GM13976 (cell line): ENCODE measurements at places on chromosomes 16 and 17.

DNA sequence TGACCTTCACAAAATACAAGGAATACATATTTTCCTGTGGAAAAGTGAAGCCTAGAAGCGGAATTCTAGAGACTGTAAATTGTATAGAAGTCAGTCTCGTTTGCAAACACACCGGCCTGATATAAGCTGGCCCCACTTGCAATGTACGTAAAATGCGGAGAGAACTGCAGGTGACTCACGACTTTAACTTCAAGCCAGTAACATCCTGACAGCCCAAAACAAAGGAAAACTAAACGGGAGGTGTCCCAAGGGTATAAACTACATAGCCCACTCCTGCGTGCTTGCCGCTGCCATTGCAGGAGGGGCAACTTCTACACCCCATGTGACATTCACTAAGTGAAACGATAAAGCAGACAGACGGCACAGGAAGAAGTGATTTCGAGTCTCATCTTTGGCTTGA, 101.6 kb downstream of the CYTH1 start:
- no peak for DNase-seq

DNA sequence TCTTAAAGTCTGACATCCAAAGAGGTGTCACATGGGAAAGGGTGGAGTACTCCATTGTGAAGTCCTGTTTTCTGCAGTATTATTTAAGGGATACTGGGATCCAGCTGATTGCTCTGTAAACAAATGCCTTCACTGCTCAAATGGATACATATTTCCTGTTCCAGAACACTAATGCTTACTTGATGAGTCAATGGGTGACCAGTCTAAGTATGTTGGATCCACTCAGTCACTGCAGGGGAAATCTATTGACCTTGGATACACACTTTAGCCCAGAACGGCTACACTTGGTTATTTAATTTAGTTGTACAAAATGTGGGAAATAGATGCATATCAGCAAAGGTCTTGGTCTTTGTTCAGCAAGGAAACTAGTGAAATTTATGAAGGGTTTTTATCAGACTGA, 261.4 kb downstream of the MAP2K4 start:
- no peak for DNase-seq

DNA sequence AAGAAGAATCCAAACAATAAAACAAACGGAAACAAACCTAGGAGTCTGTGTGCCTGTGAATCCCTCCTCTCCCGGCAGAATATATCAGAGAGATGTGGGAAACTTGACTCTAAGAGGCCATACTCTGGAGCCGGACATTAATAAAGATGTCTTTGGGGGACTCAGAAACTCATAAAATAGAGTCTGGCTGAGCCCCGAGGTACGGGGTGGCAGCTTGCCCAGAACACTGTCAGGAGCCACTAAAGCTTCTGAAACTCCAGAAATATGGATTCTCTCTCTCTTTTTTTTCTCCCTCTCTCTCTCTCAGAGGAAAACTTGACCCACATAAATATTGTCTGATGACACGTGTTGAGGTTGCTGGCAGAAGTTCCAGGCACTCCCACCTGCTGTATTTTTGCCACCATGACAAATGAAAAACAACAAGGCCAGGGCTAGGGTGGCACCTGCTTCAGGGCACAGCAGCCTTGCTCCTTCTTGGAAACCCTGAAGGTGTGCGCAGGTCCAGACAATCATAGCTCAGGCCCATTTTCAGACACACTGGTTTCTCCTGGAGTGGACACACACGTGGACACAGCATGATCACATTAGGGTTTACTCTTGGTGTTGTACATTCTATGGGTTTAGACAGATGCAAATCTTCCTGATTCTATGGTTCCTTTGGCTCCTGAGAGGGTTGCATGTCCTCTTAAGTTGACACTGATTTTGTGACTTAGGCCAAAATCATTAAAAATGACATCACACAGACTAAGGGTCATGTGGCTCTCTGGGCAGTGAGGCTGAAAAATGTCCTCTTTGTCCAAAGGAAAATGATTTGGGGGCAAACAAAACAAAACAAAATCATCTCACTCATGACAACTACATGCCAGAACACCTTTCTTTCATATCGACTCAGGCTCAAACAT, 282.6 kb upstream of the IRX3 start:
- no peak for DNase-seq

- DNase-seq: no peak
These were observed 2.6 kb downstream of the TK2 start for GRCh38 chr16:66547101-66547989.

GRCh38 chr17:7056386-7056785, 12.5 kb upstream of the SLC16A11 start:
- DNase-seq: no peak

- DNase-seq: no peak
These were observed 26.1 kb upstream of the ABCA8 start for GRCh38 chr17:68981288-68981687.

- no peak for DNase-seq
These were observed 482.5 kb upstream of the CDH5 start for GRCh38 chr16:65884018-65884417.

DNA sequence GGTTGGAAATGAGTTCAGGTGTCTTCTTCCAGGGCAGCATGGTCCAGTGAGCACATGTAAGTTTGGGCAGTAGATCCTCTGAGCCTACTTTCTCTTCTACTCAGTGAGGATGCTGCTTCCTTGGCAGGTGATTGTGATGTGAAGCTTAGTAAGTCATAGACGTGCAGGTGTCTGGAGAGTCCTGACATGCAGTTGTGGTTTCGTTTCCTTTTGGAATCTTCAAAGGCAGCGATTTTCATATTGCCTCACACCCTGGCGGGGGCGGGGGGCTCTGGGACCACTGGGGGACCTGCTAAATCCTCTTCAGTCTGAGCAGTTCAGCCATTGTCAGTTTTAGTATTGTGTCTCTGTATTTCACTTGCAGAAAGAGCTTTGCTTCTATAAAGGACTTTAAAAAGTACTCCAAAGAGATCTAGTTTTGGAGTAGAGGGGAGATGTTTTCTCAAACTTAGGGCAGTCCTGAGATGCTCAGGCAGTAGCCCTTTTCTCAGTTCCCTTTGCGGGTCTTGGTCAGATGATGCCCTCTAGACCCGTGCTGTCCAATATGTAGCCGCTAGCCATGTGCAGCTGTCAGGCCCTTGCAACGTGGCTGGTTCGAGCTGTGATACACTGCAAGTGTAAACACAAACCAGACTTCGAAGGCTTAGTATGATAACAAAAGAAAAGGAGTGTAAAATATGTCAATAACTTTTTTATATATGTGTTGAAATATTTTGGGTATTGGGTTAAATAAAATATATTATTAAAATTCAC, 4.0 kb upstream of the CDK5R1 start:
- DNase-seq: no peak

- no peak for DNase-seq
These were observed 11.3 kb upstream of the RPL13 start for GRCh38 chr16:89549007-89549700.

GRCh38 chr17:48760411-48760810, 31.9 kb upstream of the HOXB13 start:
- no peak for DNase-seq

DNA sequence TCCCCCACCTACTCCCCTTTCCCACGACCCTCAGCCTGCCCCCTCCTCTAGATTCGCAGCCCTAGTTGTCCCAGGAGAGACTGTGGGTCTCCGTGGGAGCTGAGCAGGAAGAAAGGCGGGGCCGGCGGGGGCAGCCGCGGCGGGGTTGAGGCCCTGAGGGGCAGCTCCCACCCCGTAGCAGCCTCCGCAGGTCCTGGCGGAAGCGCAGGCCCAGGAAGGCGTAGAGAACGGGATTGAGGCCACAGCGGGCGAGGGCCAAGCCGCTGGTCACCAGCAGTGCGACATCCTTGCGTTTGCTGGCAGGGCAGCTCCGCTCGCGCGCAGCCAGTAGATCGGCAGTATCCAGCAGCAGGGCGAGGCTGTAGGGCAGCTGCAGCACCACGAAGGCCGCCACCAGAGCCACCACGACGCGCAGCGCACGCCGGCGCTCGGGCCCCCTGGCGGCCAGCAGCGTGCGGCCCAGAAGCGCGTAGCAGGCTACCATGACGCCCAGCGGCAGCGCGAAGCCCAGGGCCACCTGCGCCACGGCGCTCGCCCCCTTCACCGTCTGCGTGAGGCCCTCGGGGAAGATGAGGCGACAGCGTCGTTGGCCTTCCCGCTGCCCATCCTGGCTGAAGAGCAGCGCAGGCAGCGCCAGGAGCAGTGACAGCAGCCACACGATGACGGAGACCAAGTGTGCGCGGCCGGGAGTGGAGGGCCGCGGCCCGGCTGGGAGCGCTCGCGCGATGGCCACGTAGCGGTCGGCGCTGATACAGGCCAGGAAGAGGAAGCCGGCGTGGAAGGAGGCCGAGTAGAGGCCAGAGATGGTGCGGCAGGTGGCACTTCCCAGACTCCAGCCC, 1.9 kb downstream of the CCR10 start:
- DNase-seq: peak; percentile 83
